ENCODE measurements at places on chromosomes 7 and 10.
A peak's percentile ranks its signal among the peaks of the same experiment; 100 is the strongest.

GRCh38 chr7:155807789-155808548, 4.3 kb downstream of the SHH start:
- no peak for DNase-seq

DNA sequence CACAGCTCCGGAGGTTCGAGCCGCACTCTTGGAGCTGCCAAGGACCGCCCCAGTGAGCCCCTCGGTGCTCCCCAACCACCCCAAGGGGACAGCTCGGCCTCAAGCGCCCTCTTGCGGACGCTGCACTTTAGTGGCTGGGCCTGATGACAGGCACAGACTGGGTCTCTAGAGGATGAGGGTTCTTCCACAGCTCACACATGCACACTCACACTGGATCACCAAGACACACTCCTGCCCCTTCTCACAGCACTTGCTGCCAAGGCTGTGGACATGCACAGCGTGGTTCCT, 2.1 kb downstream of the RET start:
- no peak for DNase-seq

DNA sequence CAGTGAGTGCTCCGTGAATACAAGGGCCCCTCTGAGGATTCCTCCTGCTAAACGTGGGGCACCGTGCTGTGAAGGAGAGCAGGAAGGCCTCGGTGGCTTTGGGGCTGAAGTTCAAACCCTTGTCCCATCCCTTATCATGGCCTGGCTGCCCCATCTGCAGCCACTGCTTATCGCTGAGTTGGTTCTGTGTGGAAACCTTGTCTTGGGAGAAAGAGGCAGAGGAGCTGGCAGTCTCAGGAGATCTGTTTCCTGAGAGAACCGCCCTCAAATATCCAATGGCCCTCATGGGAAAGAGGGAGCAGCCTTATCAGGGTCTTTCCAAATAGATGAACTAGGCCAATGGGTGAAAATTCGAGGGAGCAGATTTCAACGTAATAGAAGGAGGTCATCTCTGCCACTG, 52.0 kb upstream of the NRF1 start:
- no peak for DNase-seq

DNA sequence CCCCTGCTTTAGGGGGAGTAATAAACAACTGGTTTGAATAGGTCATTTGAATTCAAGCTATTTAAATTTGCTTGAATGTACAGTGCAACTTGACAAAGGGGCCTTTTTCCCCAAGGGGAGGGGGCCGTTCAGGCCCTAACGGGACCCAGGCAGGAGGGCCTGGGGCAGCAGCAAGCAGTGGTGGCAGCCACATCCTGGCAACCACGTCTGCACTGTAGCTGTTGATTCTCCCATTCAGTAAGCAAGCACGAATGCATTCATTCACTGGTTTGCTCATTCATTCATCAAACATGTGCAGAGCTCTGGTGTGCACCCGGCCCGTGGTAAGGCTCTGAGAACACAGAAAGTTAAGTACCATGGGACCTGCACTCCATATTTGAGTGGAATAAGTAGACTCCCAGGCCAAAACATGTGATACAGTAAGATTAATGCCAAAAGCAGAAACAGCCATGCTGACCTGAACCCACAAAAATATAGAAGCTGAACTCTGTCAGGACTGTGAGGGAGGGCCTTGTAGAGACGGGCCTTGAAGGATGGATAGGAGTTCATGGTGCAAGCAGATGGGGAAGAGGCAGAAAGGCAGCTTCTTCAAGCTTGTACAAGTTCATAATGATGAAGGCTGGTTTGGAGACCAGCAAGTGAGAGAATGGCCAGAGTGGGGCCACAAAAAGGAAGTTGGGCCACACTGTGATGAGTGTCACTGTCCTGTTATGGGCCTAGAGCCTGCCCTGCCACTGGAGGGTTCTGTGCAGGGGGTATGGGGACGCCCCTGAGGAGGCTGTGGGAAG, 29.3 kb upstream of the C10orf53 start:
- no peak for DNase-seq

DNA sequence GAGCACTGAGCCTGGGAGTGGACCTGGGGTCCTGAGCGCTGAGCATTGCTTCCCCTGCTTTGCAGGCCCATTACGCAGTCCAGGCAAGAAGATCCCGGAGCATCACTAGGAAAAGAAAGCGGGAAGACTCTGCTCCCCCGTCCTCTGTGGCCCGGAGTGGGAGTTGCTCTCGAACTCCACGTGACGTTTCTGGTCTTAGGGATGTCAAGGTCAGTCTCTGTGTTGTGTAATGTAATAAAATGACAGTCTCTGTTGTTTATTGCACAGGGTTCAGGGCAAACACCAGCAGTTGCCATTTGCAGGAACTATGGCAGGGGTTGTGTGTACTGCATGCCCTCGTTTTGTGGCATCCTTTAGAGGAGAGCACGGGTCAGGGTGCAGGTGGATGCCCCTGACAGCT, 10.0 kb downstream of the IDI2 start:
- DNase-seq, result no peak

DNA sequence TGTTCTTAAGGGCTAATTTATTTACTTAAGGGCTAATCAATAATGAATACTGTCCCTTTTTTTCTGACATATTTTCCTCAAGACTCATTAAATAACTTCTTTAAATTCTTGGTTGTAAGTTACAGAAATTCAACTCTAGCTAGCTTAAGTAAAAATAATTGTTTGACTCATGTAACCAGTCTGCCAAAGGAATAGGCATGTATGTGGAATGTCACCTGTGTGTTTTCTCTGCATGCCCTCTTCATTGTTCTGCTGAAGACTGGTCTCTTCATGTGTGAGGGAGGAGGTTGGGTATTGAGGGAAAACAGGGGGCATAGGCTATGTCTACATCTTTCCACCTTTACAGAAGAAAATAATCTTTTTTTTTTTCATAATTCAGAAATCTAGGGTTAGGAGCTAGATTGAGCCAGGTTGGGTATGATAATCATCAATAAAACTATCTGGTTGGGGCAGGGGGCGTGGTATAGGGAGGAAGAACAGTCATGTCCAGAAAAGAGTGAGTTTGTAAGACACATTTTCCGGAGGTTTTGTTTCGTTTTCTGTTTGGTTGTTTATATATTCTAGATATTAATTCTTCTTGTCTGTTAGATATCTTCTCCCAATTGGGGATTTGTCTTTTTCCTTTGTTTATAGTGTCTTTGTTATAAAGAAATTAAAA, 37.9 kb downstream of the EXOC4 start:
- peak; percentile 5 for DNase-seq

Data from stimulated activated CD4-positive, alpha-beta T cell treated with anti-CD3 and anti-CD28 coated beads, Interleukin-4, amount 100 ng/mL, for 24 hours (primary cell).